ENCODE measurements at places on chromosomes 6 and 20. TPM values are rescaled to one million over a fixed set of nuclear protein-coding genes. Genes with fewer than 3 reads are reported as not detected.

DNA sequence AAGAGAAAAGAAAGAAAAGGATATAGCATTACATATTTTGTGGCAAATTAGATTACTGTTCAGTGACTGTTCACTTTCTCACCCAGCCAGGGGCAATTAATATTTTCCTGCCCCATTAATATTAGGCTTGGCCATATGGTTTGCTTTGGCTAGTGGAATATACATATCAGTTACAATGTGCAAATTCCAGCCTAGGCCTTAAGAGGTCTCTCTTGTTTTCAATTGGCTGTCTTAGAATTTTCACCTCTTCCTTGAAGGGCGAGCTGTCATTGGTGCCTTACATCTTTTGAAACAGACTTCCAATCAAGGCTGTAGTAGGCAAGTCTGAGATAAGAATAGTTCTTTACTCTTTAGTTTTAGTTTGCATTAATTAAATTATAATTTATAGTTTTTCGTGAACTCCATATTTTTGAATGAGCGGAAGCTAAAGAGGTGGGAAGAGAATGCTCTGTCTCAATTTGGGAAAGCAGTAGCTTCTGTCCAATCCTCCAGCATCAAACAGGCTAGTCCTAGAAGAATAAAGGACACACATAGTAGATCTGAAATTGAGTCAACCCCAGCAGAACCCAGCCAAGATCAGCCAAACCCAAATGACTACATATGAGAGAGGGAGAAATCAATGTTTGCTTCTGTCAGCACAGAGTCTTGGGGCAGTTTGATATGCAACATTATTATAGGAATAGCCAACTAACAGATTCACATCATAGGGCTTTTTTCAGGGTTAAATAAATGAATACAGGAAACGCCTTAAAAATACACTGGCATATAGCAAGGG, 6.3 kb upstream of the CSNK2A1 start:
- H3K27ac ChIP-seq: no peak overlapping the region
- DNase-seq: no peak
- H3K4me3 ChIP-seq: no peak overlapping the region
- peaks cover 33% of the 10 kb centered on the region for H3K27me3 ChIP-seq

GRCh38 chr20:14860410-14860814, 523.0 kb upstream of the FLRT3 start:
- no peaks in the 10 kb centered on the region for H3K36me3 ChIP-seq
- H3K4me3 ChIP-seq: no peak overlapping the region
- no peaks in the 10 kb centered on the region for H3K27me3 ChIP-seq

DNA sequence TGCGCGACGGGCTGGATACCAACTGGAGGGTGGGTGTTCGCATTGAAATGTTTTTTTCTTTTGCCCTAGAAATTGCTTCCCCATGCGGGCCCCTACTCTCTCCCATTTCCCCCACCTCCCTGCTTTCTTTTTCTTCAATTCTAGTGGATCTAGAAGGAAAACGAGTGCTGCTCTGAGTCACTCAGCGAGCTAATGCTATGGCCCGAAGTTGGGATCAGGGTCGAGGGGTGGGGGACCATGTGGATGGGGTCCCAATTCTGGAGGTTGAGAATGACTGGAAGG, 71.5 kb downstream of the SOX4 start:
- H3K27me3 ChIP-seq: peaks cover 63% of the 10 kb centered on the region
- H3K4me3 ChIP-seq: peak overlapping the region; percentile 38
- H3K36me3 ChIP-seq: no peaks in the 10 kb centered on the region
- no peak for DNase-seq

GRCh38 chr6:13593720-13594119, 19.3 kb downstream of the SIRT5 start:
- no peaks in the 10 kb centered on the region for H3K27me3 ChIP-seq
- H3K4me3 ChIP-seq: no peak overlapping the region
- H3K36me3 ChIP-seq: peaks cover 7% of the 10 kb centered on the region
- DNase-seq: no peak

SLC22A3 gene
- total RNA-seq: not detected

DNA sequence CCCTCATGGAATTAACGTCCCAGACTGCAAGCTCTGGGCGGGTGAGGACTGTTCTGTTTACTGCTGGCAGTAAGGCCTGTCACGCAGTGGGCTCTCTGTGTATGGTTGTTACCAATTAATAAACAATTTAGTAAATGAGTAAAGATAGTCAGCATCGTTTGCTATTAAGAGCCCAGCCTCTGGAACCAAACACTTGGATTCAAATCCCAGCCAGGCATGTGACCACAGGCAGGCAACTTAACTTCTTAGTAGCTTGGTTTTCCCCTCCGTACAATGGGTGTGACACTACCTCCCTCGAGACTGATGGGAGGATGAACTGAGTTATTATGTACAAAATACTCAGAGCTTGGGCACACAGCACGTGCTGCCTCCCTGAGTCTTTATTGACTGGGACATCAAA, 137.7 kb upstream of the ARMC2 start:
- peaks cover 14% of the 10 kb centered on the region for H3K4me1 ChIP-seq
- H3K36me3 ChIP-seq: no peaks in the 10 kb centered on the region
- H3K27ac ChIP-seq: no peak overlapping the region
- DNase-seq: no peak

ZNF831 gene
- total RNA-seq: 5.7 TPM

DNA sequence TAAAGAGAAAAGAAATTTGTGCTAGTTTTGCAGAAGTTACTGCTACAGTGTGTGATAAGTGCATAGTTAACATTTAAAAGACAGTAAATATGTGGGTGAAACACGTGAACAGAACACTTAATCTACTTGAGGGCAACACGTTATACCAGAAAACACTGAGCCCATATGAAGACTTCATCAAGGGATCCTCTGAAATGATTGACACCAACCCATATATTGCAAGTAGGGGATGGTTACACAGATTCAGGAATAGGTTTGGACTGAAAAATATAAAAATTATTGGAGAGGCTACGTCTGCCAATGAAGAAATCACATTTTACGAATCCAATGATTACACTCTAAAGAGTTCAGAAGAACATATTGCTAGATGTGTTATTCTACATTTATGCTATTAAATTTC, 185.6 kb downstream of the GPX5 start:
- peaks cover 27% of the 10 kb centered on the region for H3K36me3 ChIP-seq
- no peak overlapping the region for H3K27ac ChIP-seq
- H3K4me1 ChIP-seq: peaks cover 10% of the 10 kb centered on the region
- H3K27me3 ChIP-seq: peaks cover 28% of the 10 kb centered on the region

GRCh38 chr6:113281014-113281413, 576.1 kb upstream of the MARCKS start:
- H3K27me3 ChIP-seq: no peaks in the 10 kb centered on the region
- no peaks in the 10 kb centered on the region for H3K4me1 ChIP-seq
- no peak for DNase-seq

FAM209B gene
- total RNA-seq: 1.7 TPM

KIF16B gene
- total RNA-seq: 3.8 TPM

DNA sequence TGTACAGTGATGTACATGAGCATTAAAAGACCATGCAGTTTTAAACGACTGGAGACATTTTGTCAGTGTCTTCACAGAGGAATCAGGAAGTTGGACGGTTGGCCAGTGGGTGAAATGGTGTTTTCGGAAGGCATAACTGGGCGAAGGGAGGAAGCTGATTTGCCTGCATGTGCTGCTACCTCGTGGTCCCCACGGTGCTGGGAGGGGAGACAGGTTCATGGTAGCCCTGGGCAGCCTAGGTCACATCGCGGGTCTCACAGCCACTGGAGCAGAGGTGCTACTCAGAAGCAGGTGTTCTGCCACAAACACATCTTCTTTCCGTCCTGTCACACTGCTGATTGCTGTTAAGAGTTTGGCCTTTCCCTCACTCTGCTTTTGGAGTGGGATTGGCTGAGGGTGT, 35.2 kb downstream of the HIVEP1 start:
- no peaks in the 10 kb centered on the region for H3K36me3 ChIP-seq
- no peak for DNase-seq
- H3K4me1 ChIP-seq: peaks cover 37% of the 10 kb centered on the region
- H3K4me3 ChIP-seq: no peak overlapping the region
- H3K27ac ChIP-seq: no peak overlapping the region

DNA sequence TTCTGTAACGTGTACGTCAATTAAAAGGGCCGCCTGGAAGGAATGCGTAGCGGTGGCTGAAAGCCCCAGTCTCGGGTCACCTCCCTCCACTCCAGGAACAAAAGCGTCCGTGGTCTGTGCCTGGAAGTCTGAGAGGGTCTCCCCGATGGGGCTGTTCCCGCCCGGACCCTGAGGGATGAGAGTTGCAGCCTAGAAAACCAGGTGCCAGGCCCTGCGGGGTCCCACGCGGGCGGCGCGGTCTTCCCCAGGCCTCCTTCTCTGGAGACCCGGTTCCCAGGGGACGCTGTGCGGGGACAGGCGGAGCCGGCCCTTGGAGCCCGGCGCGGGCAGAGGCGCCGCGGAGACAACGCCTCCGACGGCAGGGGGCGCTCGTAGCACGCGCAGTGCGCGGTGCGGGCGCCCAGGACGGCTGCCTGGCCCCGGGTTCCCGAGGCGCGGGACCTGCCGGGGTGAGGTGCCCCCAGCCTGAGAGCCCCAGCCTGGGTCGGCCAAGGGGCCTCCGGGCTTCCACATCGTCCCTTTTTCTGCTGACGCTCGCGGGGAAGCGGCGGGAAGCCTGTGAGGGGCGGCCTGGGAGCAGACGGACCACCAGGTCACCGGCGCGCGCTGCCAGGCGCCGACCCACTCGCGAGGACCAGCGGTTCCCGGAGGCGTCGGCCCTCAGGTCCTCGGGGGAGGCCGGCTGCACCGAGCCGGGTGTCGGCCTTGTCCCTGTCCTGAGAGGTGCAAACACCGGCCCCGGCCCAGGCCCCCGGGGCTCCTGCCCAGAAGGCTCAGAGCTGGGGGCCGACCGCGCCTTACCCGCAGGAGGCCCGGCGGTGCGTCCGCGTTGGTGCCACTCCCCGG, 5.3 kb upstream of the FOXC1 start:
- no peak for DNase-seq
- H3K27ac ChIP-seq: no peak overlapping the region
- H3K27me3 ChIP-seq: peaks cover 77% of the 10 kb centered on the region
- H3K4me1 ChIP-seq: peaks cover 27% of the 10 kb centered on the region
- no peak overlapping the region for H3K4me3 ChIP-seq

- peak within 1 kb of the TSS; percentile 85 for H3K4me3 ChIP-seq
- peak within 1 kb of the TSS; percentile 78 for H3K27ac ChIP-seq
- peak; percentile 13 for DNase-seq
- no peaks in the 10 kb centered on the region for H3K36me3 ChIP-seq
These were observed at the start of gene SNX21 for GRCh38 chr20:45833030-45833882. TSS of gene SNX21 (plus strand) at chr20:45833799. CDS start at chr20:45833920, 121 bp downstream.

GRCh38 chr6:140985679-140986275, 1146.9 kb upstream of the GJE1 start:
- no peak for DNase-seq
- no peak overlapping the region for H3K27ac ChIP-seq
- H3K27me3 ChIP-seq: no peaks in the 10 kb centered on the region
- H3K4me1 ChIP-seq: no peaks in the 10 kb centered on the region
- no peaks in the 10 kb centered on the region for H3K36me3 ChIP-seq
- no peak overlapping the region for H3K4me3 ChIP-seq

GRCh38 chr20:46694484-46694883, 5.2 kb upstream of the TP53RK start:
- H3K36me3 ChIP-seq: peaks cover 5% of the 10 kb centered on the region
- H3K27me3 ChIP-seq: peaks cover under 1% of the 10 kb centered on the region
- DNase-seq: no peak

TPD52L2 gene
- 48.8 TPM for total RNA-seq

C20orf144 gene
- total RNA-seq: 0.12 TPM

DNA sequence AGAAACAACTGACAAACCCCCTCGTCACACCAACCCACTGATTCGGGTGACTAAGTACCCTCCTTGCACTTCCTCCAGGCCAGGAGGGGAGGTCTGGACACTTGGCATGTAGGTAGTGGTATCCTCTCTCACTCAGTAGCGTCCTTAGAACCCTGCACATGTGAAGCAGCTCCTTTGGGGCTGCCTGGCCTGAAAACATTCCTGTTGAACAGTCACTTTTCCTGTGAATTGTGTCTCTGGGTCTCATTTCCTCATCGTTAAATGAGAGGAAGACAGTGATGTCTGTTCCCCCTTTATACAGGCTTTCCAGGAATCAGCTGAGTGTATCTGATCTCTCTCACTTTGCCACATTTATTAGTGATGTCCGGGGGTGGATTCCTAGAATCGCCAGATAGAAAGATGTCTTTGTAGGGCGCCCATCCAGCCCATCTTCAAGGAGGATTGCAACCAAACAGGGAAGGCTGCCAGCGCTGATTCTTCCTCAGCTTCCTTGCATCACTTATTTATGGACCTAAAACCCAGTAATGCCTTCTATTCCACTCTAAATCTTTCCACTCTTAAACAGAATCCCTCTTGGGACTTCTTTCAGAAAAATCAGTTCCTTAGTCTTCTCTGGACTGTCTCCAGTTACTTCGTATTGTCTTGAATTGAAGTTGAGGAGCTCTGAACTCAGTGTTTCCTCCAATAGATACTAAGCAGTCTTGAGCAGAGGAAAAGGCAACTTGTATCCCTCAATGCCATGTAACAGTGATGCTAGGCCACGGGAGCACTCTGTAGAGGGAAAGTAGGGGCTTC, 9.4 kb upstream of the POPDC3 start:
- H3K27ac ChIP-seq: no peak overlapping the region
- peaks cover 16% of the 10 kb centered on the region for H3K27me3 ChIP-seq
- DNase-seq: no peak
- no peaks in the 10 kb centered on the region for H3K36me3 ChIP-seq
- no peaks in the 10 kb centered on the region for H3K4me1 ChIP-seq

GRCh38 chr6:11762794-11763459, 15.7 kb downstream of the ADTRP start:
- H3K27ac ChIP-seq: no peak overlapping the region
- no peak overlapping the region for H3K4me3 ChIP-seq
- no peaks in the 10 kb centered on the region for H3K36me3 ChIP-seq
- no peaks in the 10 kb centered on the region for H3K4me1 ChIP-seq
- H3K27me3 ChIP-seq: peaks cover 33% of the 10 kb centered on the region
- no peak for DNase-seq

DNA sequence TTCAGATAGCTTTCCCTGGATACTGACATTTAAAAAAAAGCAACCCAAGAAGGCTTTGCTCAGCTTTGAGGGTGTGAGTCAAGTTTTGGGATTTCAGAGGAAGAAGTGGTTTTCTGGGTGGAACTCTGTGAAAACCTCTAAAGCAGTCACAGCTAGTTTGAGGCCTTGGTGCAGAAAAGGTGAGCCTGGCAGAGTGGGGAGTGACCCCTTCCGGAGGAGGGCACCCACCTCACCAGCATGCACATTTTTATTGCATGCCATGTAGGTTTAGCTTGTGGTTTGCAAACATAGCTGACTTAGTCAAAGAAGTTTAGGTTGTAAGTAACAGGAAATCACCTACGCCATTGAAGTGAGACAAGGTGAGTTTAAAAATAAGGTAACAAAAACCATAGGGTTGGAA, 146.8 kb upstream of the PMEPA1 start:
- no peak for DNase-seq
- no peaks in the 10 kb centered on the region for H3K36me3 ChIP-seq
- H3K27ac ChIP-seq: no peak overlapping the region
- H3K27me3 ChIP-seq: no peaks in the 10 kb centered on the region
- no peak overlapping the region for H3K4me3 ChIP-seq

DNA sequence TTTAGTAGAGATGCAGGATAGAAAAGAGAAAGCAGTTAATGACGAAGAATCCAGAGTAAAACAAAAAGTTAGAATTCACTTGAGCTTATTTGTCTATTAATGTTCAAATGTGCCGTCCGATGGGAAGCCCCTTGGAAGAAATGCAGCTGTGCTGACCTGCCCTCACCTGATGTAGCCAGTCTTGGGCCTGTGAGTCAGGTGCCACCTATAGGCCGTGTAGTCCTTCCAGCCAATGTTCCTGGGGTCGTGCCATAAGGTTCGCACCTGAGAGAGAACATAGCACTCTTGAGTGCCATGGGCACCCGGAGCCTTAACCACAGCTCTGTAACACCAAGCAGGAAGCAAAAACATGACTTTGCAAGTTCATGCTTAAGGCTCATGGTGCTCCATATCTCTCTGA, 32.4 kb downstream of the THBS2 start:
- H3K4me3 ChIP-seq: no peak overlapping the region
- H3K36me3 ChIP-seq: peaks cover 6% of the 10 kb centered on the region
- H3K27ac ChIP-seq: no peak overlapping the region
- peaks cover 20% of the 10 kb centered on the region for H3K27me3 ChIP-seq
- DNase-seq: no peak

All from natural killer cell treated with Interleukin-12 subunit alpha and Interleukin-12 subunit beta and Interleukin-15 and Interleukin-18, amount 100 ng/mL, for 72 hours (primary cell).